ENCODE measurements at places on chromosomes 1 and 21. TPM values are rescaled to one million over a fixed set of nuclear protein-coding genes. Genes with fewer than 3 reads are reported as not detected.

Gene RGS4
- 2.1 TPM for polyA plus RNA-seq

Gene GBP6
- polyA plus RNA-seq, result 0.60 TPM

Gene NR1I3
- polyA plus RNA-seq, result 0.96 TPM

Gene SPRR3
- not detected for polyA plus RNA-seq

Gene FCER1A
- 1.5 TPM for polyA plus RNA-seq

Gene E2F2
- 5.5 TPM for polyA plus RNA-seq

DNA sequence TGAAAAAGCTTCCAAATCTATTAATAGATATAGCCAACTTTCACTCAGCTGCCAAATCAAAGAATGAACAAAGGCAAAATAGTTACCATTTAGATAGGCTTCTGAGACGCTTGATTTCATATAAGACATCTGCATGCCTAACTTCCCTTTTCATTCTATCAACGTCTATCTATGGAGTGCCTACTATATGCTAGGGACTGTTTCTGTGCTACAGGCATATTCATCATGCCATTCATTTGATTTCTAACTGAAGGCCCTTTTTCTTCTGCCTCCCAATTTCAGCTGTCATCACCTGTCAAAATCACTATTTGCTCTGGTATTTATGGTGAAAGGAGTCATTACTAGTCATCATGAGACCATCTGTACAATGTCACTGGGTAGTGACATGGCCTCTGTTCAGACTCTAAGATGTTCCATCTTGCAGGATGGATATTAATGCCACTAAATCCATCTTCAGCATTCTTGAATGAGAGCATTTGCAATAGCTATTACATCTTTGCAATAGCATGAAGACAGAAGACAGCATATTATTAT lies 4.3 kb upstream of the KRTAP13-1 start:
- DNase-seq, result no peak

DNA sequence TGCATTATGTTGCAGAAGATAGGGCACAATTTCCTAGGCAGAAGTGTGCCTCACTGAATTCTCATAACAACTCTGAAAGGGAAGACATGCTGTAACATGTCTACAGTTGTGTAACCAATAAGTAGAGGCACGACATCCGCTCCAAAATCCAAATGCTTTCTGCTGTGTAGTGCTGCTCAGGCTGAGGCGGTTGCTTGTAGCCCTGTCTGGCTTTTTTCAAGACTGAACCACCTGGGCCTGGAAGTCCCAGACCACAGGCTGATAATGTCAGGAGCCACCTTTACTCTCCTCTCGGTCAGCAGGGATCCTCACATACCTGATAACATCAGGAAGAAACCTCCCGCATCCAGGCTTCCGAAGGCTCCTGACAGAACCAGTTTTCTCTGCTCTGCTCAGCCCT lies 10.9 kb downstream of the AKNAD1 start:
- DNase-seq, result no peak

DNA sequence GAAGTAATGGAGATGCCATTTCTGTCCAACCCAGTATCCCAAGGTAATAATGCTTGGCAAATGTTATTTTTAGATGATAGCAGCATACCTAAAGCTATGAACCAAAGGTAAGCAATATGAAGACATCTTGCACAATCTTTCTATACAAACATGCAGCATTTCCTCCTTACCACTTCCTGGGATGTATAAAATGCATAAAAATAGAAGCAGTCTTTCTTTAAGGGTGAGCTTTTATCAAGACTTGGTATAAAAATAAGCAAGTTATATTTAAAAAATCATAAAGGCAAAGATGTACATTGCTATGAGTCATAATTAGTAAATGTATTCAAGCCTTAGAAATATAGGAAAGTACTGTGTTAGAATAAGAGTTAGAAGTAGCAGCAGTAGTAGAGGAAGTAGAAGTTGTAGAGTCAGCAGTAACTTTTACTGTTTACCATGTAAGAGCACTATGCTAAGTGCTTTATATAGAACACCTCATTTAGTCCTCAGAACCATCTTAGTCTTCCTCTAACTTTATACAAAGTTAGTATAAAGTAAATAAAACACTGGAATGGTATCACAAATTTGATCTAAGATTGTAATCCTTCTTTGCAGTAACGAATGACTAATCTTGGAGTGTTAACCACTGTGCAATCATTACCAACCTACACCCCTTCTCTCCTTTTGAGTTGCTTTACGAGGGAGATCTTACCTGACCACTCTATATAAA lies 371.3 kb downstream of the VAV3 start:
- no peak for DNase-seq

DNA sequence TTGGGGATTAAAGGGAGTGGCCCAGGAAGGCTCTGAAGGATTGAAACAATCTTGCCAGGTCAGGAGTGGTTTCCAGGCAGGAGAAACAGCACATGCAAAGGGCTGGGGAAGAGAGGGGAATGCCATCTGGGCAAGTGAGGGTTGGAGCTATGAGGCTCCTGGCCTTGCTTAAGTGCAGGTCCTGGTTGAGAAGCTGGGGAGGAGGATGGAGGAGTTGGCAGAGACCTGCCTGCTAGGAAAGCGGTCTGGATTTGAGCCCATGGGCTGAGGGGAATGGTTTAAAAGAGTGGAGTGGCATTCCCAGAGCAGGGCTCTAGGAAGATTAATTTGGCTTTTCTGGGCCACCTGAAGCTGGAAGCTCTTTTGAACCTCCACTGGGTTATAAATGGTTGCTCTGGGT lies 9.2 kb downstream of the IGSF21 start:
- no peak for DNase-seq

DNA sequence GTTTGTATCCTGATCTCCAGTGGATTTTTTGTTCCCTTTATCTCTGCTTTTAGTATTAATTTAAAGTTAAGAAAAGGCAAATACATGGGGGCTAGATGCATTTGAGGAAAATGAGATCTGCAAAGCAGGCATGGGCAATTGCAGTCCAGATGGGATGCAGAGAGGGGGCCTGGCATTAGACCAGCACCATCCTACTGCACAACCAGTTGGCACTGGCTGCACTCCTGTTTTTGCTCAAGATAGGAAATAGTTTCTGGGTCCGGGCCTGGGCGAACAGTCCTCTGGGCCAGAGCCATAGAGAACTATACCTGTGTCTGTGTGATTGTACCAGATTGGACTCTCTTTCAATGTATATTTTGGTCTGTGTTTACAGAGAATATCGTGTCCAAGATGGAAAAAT lies 34.0 kb upstream of the LEPR start:
- DNase-seq, result no peak

GRCh38 chr1:202241376-202242079 lies 47.9 kb downstream of the LGR6 start:
- DNase-seq, result no peak

DNA sequence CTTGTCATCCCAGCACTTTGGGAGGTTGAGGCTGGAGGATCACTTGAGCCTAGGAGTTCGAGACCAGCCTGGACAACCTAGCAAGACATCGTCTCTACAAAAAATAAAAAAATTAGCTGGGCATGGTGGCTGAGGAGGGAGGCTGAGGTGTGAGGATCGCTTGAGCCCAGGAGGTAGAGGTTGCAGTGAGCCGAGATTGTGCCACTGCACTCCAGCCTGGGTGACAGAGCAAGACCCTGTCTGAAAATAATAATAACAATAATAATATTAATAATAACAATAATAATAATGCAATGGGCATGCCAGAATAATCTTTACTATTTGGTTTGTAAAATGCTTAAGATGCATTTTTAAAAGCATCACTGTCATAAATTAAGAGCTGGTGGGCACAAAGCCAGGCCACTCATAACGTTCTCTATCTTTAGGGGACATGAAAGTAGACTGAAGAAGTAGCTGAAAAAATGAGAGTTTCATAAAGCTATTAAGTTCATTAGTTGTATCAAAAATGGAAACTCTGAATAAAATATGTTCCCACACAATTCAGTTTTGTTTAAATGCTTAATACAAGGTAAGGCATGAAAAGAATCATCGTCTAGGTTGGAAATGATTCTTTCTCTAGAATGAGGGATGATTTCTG lies 51.6 kb upstream of the ITPKB start:
- no peak for DNase-seq

DNA sequence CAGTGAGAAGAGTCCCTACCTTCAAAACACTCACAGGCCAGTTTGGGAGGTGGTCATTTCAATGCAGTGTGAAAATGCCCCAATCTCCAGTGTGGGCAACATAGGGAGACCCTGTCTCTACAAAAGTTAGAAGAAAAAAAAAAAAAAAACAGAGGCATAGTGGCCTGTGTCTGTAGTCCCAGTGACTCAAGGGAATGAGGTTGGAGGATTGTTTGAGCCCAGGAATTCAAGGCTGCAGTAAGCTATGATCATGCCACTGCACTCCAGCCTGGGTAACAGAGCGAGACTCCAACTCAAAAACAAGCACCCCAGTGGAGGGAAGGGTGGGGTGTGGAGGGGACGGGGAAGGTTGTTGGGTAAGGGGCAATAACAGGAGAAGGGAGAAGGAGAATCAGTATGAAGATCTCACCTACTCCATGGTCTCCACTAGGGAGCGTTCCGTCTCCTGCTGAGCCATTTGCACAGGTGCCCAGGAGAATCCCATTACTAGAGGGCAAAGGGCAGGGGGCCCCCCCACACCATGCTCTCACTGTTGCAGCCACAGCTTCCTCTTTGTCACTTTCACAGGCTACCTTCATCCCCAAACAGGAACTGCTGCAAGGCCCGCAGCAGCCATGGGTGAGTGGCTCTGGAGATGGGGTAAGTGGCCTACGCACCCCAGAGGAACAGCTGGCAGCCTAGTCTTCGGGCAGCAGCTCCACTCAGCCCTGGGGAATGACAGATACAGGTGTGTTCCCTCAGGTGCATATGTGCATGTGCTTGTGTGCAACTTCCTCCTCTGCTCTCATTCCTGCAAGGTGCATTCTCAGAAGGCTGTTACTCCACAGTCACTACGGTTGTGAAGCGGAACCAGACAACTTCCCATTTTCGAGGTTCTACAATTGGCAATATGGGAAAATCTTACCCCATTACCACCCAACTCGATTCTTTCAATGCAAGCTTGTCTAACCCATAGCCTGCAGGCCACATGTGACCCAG lies 87.9 kb upstream of the LYST start:
- no peak for DNase-seq

DNA sequence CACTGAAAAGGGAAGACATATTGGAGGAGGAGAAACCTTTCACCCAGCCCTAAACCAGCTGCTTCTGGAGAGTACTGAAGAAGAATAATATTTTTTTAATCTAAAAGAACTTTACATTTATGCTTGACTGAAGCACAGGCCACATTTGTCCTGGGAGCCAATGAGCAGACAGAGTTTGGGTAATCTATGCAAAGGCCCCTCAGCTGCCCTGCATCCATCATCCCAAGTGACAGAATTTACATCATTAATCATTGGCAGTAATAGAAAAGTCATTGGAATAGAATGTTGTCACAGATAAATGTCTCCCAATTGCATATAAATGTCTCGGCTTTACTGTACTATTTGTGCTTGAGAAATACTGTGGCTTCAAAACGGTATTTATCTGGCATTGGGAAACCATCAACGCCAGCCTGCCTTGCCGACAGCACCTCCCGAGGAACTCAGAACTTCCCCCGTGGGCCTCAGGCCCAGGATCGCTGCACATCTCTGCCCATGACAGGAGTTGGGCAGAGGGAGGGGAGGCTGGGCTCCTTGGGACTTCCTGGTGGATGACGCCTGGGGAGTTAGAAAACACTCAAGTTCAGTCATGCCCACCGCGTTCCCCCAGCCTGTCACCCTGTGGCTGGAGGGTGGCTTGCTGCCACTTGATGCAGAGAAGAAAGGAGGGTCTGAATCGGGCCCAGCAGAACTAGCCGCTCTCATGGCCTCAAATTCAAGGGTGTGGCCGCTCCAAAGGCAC lies 133.1 kb downstream of the CAMTA1 start:
- no peak for DNase-seq

GRCh38 chr1:159879977-159880376 lies 17.5 kb upstream of the VSIG8 start:
- no peak for DNase-seq

DNA sequence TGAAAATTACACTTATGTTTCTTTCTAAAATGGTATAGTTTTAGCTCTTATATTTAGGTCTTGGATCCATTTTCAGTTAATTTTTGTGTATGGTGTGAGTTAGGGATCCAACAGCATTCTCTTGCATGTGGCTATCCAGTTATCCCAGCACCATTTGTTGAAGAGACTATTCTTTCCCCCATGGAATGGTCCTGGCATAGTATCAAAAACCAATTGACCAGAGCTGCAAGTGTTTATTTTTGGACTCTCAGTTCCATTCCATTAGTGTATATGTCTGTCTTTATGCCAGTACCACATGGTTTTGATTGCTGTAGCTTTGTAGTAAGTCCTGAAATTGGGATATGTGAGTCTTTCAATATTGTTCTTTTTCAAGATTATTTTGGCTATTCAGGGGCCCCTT lies 14.3 kb downstream of the TTLL10 start:
- no peak for DNase-seq

DNA sequence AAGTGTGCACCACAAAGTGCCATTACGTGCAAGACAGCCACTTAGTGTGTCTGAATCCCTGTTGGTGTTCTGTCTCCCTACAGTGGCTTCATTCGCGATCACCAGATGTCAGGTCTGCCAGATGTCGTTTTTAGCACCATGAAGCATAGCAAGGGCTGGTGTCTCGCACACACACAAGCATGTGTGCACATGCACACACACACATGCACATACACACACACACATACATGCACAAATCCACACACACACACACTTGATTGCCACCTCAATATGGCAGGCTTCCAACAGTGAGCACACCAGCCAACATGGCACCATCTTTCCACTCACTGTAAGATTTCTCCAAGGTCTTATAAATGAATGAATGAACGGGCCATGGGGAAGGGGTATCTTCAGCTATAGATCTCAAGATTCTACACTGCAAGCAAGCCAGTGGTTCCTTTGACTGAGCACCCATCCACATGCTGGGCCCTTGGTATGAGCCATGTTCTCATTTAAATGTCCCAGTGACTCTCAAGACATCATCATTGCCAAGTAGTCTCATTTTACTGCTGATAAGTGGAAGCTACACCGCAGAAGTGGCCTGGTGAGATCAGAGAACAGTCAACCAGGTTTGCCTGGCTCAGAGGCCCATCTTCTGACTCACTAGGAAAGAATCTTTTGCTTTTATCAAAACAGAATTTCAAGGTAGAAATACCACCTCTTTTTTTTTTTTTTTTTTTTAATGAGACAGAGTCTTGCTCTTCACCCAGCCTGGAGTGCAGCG lies 84.9 kb downstream of the SIM2 start:
- no peak for DNase-seq

GRCh38 chr1:59291561-59291960 lies 5.3 kb upstream of the FGGY start:
- no peak for DNase-seq

Measured in right lung (tissue), 10 donors.